Fibroblast of skin of back (primary cell): ENCODE measurements at places on chromosomes 5 and 9.

DNA sequence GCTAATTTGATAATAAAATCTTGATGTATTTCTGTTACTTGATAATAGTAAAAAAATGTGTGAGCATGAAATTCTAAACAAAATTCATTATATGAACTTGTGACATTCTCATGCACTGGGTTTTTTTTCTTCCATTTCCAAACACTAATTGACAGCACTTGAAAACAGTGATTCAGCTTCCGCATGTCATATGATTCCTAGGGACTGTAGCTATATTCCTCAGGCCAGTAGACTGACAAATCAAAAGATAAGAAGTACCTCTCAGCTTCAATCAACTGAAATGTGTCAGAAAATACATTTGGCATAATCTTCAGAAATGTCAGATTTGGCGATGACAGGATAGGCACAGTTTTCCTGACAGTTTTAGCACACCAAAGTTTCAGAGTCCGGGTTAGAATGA, 52.5 kb downstream of the EFNA5 start:
- no peak for DNase-seq

- no peak for DNase-seq
Measured at GRCh38 chr5:100519075-100519474, 16.1 kb upstream of the FAM174A start.

DNA sequence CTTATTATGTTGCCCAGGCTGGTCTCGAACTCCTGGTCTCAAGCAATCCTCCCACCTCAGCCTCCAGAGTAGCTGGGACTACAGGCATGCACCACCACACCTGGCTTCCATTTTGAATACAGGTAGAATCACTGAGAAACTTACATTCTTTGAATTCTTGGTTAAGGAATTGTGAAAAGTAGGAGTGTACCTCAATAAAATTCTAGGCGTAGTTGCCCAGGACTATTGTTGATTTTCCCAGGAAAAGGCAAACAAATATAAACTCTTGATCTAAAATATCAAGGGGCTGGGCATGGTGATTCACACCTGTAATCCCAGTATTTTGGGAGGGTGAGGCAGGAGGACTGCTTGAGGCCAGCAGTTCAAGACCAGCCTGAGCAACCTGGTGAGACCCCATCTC, 16.8 kb upstream of the DMXL1 start:
- DNase-seq = no peak

DNA sequence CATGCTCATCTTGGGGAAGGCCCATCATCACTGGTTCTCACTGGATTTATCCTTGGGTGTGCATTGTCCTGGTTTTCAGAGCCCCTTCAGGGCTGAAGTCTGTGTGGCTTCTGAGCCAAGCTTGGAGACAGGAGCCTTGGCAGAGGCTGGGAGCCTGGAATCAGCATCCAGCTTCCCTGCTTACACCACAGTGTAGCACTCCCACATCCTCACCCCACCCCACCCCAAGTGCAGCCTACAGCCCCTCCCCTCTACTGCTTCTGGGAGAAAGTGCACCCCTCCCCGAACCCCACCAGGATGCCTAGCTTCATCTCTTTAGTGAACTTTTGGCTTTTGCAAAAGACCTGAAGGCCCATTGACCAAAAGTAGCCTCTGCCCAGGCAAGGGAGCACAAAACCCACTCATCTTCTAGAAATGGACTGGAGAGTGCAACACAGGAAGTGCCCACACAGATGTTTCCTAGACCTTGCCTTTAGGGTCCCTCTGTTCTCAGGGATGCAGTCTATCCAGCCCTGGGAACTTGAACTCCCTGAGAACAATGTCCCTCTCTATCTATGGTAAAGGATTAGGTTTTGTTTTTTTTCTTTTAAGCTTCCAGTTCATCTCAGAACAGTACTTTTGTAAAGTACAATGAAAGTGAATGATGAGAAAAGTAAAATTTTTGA, 189.7 kb downstream of the PALM2AKAP2 start:
- DNase-seq = no peak

- peak; percentile 19 for DNase-seq
Measured at GRCh38 chr5:64505769-64506566, at the start of gene RGS7BP. TSS of gene RGS7BP (plus strand) at chr5:64506015. CDS start at chr5:64506625, 610 bp downstream.

DNA sequence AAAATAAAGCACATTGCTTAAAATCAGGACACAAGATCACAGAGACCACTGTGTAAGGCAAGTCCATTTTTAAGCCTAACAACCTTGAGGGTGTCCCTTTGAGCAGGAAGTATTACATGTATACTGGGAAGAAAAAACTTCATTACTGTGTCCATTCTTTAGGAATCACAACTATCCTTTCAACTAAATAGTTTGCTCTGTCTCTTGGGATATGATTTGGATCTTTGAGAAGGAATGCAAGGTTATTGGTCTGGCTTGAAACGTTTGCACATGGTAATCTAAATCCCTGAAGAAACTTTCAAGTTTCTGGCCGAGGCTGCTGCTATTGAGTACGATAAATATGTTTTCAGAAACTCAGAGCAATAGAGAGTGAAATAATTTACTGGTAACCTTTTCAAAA, 923.0 kb upstream of the SEMA6A start:
- peak; percentile 21 for DNase-seq
